Dorsolateral prefrontal cortex (tissue), 122 donors: ENCODE measurements at places on chromosomes 3 and 15.

DNA sequence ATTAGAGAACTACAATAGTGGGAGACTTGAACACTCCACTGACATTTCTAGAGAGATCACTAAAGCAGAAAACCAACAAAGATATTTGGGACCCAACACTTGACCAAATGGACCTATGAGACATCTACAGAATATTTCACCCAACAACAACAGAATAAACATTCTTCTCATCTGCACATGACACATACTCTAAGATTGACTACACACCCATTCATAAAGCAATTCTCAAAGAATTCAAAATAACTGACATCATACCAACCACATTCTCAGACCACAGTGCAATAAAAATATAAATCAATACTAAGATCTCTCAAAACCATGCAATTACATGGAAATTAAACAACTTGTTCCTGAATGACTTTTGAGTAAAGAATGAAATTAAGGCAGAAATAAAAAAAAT lies 473.7 kb downstream of the LPP start:
- no peak for DNase-seq

GRCh38 chr3:106811376-106811775 lies 565.9 kb upstream of the CCDC54 start:
- no peak for DNase-seq

- no peak for DNase-seq
These were observed 1.2 kb downstream of the ZNF35 start for GRCh38 chr3:44649709-44650108.

- DNase-seq, result no peak
These were observed 55.2 kb upstream of the SEC61A1 start for GRCh38 chr3:127997016-127997415.

DNA sequence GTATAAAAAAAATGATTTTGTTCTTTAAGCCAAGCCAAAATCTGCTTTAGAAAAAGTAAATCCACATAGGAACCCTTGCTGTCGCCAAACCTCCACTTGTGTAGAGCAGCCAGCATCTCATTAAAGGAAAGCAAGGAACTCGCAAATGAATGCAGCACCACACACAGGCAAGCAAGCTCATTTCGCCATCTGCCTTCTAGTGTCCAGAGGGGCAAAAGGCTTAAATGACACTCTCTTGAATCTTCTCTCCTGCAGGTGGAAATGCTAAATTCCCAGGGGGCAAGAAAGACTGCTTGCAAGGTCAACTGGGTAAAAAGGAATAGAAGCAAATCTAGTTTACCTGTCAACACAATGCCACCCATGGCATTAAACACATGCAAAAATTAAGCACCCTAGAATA lies 2.4 kb downstream of the MB21D2 start:
- peak; percentile 49 for DNase-seq

GRCh38 chr3:84042399-84043106 lies 916.2 kb upstream of the CADM2 start:
- DNase-seq, result no peak

- no peak for DNase-seq
These were observed 373.3 kb downstream of the GAP43 start for GRCh38 chr3:115996420-115997108.

GRCh38 chr3:186722457-186722856 lies 5.3 kb downstream of the KNG1 start:
- no peak for DNase-seq

DNA sequence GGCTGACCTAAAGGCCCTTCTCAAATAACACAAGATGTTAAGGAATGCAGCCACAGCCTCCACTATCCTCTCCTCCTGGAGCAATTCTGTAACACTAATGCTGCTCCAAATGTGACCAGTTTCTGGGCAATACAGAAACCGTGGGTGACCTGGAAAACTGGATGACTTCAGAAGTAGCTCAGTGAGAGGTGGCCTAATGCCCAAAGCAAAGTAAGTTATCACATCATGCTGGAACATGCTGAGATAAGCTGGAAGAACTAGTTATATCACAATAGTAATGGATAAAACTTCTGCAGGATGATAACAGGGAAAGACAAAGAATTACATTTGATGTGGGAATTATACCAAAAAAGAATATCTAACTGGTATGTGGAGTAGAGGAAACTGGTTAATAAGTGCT lies 72.0 kb downstream of the DHX30 start:
- DNase-seq, result no peak

DNA sequence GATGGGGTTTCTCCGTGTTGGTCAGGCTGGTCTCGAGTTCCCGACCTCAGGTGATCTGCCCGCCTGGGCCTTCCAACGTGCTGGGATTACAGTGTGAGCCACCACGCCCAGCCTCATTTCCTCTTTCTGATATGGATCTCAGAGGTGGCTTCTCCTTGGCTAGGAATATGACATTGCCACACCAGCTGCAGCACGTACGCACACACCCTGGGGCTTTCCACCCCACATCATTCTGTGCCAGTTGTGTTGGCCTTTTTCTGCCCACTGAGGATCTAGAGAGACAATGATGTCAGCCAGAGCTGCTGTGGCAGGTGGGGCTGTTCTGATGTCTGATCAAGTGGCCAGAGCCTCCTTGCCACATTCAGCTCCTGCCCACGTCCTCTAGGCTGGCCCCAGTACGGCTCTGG lies 29.0 kb downstream of the TMEM45A start:
- DNase-seq, result no peak
